Activated CD4-positive, alpha-beta T cell treated with anti-CD3 and anti-CD28 coated beads, Interleukin-2, amount 50 U/mL, for 48 hours (primary cell): ENCODE measurements at places on chromosomes 13 and 19.

DNA sequence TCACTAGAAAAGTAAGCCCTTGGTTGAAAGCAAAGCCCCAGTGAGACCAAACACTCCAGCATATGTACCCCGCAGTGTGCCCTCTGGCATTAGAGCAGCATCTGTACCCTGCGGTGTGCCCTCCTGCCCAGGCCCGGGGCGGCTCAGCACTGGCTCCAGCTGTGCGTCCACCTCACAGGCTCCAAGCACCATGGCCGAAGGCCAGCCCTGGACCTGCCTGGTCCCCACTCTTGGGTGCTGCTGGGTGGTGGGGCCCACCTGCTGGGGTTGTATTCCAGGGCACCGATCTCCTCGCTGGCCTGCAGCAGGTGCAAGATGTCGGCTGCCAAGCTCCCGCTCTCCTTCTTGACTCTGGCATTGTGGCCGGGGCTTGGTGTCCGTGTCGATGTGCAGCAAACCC is 230.2 kb downstream of the TUBA3C start:
- no peak for DNase-seq

- no peak for DNase-seq
These were observed 9.0 kb downstream of the SLC27A1 start for GRCh38 chr19:17479325-17479791.

DNA sequence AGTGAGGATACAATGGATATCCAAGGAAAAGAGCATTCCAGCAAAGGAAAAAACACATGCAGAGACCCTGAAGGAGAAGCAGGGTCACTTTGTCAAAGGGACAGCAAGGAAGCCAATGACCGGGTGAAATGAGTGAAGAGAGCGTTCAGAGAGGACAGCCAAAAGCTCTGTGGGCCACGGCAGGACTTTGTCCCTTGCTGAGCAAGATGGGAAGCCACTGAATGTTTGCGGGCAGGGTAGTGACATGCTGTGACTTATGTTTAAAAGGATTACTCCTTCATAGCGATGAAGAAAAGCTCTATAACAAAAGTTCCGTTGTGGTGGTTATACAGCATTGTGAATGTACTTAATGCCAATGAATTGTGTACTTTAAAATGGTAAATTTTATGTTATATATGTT is 16.5 kb downstream of the ZAR1L start:
- DNase-seq: no peak

DNA sequence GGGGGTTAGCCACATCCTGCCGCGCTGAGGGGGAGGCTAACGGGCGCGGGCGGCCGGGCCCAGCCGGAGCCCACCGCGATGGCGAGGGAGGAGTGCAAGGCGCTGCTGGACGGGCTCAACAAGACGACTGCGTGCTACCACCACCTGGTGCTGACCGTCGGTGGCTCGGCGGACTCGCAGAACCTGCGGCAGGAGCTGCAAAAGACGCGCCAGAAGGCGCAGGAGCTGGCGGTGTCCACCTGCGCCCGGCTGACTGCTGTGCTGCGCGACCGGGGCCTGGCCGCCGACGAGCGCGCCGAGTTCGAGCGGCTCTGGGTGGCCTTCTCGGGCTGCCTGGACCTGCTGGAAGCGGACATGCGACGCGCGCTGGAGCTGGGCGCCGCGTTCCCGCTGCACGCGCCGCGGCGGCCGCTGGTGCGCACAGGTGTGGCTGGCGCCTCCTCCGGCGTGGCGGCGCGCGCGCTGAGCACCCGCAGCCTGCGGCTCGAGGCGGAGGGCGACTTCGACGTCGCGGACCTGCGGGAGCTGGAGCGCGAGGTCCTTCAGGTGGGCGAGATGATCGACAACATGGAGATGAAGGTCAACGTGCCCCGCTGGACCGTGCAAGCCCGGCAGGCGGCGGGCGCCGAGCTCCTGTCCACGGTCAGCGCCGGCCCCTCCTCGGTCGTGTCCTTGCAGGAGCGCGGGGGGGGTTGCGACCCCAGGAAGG is 692 bp downstream of the RGS9BP start:
- no peak for DNase-seq

DNA sequence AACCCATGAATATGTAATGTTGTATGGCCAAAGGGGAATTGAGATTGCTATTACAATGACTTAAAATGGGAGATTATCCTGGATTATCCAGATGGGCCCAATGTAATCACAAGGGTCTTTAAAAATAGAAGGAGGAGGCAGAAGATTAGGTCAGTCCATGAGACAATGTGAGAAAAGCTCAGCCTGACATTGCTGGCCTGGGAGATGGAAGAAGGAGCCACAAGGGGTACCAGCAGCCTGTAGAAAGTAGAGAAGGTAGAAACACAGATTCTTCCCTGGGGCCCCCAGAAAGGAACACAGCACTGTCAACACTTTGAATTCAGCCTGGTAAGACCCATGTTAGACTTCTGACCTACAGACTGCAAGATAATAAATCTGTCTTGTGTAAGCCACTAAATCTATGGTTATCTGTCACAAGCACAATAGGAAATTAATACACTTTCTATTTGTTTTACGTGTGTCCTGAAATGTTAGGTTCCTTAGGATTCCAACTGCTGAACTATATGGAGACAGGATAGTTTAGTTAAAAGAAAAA is 132.9 kb upstream of the SERP2 start:
- DNase-seq: no peak

DNA sequence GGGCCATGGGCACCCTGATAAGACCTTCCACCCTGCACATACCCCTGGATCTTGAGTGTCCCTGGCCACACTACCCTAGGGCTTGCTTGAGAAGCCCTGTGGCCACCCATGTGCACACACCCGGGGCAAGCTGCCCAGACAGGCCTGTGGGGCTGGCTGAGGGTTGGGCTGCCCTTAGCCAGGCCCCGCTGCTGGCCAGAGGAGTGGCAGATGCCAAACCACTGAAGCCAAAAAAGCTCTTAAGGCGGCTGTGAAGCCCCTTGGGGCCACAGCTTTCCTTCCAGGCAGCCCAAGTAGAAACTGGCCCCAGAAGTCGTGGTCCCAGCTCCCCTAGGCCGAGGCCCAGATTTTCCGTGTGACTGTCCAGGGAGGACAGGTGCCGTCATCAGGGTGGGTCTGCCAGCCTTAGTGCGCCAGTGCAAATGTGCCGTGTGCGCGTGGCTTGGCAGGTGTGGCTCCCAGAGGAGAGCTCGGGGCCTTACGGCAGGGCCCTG is 14.8 kb downstream of the CEBPG start:
- no peak for DNase-seq

DNA sequence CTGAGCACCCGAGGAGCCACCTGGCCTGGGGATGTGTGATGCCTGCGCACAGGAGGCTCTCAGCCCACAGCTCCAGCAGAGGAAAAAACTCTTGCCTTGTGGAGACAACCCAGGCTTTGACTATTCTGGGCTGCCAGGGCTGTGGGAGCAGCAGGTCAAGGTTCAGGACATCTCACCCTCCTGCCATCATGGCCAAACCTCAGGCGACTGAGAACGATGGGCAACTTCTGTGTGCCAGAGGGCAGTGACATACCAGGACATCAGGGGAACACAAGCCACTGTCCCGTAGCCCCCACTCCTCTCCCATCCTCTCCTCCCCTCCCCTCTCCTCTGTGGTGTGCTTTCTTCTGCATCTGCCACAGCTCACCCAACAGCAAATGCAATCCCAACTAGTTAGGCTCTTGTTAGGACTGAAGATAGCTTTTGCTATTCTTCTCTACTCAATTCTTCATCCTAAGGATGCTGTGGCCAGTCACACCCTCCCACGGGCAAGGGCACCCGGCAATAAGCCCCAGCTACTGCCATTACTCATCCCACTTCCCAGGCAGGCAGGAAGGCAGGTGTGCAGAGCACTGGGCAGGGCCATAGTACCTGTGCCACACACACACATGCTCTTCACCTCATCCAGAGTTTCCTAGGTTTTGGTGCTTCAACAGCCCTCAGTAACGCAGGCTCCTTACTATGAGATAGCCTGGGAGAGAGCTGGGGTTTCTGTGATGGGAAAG is 16.8 kb downstream of the ELL start:
- peak; percentile 45 for DNase-seq
